NCI-H774 (cell line): ENCODE measurements at places on chromosomes 2 and 18.

DNA sequence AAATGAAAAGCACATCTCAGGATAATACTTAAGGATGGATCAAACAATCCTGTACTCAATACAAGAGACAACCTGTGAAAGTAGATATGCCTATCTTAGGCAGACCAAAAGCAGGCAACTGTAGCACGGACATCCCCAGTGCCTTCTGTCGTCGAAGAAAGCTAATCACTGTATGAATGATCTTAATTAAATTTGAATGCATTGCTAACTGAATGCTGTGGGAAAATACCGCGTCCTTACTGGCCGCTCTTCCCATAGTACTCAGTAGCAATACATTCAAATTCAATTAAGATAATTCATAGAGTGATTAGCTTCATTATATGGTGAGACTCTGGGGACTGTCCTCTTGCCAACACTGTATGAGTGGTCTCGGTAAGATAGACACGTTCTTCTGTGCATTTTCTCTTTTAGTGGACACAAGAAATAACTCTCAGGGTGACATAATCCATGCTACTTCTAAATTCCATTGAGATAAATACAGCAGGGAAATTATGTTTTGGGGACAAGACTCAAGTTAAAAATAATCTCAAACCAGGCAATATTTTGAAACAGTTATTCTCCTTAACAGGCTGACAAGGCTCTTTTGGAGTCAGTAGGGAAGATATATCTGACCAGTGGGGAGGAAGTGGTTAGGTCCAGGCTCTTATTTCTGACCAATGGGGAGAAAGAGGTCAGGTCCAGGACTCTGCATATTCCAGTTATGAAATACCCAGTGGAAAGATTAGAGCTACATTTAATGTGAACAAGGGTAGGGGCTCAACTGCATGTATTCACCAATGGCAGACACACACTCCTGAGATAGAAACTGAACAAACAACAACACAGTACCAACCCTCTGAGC lies 97.3 kb downstream of the DOCK10 start:
- no peak for DNase-seq

GRCh38 chr2:12556762-12557161 lies 160.0 kb upstream of the TRIB2 start:
- DNase-seq, result no peak

GRCh38 chr2:28439763-28440162 lies 47.1 kb downstream of the FOSL2 start:
- no peak for DNase-seq

DNA sequence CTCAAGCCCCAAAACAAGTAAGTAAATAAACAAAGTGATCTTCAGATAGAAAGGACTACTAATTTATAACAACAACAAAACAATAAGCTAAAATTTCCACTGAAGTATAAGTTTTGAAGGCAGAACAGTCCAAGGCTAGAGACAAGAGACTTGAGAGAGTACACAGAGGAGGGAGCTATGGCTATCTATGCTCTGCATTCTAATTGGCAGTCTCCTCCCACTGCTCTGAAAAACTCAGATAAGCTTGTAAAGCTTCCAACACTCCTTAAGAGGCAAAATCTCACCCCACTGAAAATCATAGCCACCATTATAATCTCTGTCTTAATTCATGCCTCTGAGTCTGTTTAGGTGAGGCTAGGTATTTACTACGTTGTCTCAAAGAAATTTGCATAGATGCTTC lies 714.6 kb upstream of the LRATD1 start:
- DNase-seq, result no peak

DNA sequence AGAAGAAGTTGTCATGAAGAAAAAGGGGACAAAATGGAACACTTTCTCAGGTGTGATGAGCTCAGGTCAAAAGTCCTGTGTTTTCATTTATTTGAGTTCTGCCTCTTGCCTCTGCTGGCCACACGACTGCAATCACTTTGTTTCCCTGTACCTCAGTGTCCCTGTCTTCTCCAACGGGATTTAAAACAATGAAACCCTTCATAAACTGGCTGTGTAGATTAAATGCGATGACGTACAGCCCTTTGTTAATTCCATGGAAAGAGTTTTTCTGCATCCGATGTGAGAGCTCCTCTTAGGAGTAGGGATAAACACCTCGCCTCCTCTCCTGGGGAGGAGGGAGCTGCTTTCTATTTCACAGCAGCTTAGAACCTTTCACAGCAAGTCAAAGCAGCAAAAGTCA lies 51.5 kb upstream of the CNGA3 start:
- DNase-seq, result no peak

DNA sequence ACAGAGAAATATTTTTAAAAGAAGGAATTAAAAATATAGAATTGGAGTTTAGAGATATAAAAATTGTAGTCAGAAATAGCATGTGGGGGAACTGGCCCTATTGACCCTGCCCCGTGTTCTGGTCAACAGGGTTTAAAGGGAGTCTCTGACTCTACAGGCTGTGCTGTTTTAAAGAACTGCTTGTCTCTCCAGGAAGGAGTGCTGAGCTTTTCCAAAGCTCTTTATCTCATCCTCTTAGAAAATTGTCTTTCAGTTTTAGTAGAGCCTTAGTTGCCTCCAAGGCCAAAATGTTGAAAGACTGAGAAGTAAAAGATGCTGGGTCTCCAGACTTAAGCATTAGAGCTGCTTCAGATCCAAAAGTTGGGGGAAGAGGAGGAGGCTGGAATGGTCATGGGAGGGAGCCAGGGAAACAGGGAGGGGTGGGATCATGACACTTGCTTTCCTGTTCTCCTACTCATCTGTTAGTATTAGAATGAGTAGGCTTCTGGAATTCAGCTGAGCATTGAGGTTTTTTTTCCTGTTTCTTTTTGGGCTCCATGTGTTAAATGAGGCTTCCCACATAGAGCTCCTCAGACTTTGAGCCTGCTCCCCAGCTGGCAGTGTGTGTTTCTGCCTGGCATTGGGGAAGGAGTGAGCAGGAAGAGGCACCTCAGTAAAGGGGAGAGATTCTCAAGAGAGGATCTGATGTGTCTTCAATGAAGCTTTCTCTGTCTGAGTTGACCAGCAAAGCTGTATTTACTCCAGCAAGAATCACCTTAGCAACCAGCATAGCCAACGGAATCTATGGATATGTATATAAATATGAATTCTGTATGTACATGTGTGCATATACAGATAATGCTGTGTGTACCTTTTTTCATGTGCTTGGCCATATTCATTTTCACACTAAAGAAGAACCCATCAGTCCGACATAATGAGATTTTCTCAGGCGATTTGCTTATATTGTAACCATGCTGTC lies 186.8 kb upstream of the FBXO11 start:
- DNase-seq, result no peak

- DNase-seq, result peak; percentile 46
Observed at GRCh38 chr2:191811807-191812602, 34.9 kb downstream of the CAVIN2 start.

GRCh38 chr18:46190667-46191066 lies 86.5 kb downstream of the HAUS1 start:
- DNase-seq, result no peak

- no peak for DNase-seq
Observed at GRCh38 chr18:8776013-8776943, 70.9 kb downstream of the MTCL1 start.

DNA sequence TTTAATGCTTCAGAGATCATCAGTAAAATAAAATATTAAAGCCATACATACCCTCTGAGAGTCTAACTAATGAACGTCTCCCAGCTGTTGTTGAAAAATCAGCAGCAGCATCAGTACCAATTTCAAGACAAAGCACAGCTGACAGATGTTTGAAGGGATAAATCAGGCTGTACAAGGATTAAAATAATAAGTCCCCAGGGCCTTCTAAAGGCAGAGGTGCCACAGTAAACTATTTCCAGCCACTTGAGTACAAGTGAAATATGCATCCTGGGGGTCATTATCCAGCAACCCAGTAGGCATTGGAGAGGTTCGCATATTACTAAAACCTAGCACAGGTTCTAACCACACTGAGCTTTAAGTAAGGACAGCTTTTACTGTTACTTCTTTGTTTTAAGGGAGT lies 76.9 kb downstream of the NXPH2 start:
- no peak for DNase-seq

DNA sequence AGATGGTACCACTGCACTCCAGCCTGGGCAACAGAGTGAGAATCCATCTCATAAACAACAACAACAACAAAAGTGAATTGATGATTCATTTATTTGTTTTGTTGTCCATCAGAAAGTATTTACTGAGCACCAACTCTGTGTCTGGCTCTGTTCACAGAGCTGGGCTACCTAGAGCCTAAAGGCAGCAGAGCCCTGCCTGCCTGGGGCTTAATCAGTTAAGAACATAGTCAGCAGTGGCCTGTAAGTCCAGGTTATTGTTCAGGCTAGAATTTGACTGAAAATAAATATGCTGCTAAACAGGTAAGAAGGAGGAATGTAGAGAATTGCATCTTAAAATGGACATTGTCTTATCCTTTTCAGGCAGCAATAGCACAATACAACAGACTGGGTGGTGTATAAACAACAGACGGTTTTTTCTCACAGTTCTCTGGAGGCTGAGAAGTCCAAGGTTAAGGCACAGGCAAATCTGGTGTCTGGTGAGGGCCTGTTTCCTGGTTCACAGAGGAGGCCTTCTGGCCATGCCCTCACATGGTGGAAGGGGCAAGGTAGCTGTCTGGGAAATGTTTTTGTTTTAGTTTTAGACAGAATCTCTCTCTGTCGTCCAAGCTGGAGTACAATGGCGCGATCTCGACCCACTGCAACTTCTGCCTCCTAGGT lies 22.2 kb upstream of the ARL4C start:
- no peak for DNase-seq

GRCh38 chr2:163736433-163737189 lies 803 bp upstream of the FIGN start:
- peak; percentile 27 for DNase-seq
